ENCODE measurements at places on chromosomes 7 and 10.

DNA sequence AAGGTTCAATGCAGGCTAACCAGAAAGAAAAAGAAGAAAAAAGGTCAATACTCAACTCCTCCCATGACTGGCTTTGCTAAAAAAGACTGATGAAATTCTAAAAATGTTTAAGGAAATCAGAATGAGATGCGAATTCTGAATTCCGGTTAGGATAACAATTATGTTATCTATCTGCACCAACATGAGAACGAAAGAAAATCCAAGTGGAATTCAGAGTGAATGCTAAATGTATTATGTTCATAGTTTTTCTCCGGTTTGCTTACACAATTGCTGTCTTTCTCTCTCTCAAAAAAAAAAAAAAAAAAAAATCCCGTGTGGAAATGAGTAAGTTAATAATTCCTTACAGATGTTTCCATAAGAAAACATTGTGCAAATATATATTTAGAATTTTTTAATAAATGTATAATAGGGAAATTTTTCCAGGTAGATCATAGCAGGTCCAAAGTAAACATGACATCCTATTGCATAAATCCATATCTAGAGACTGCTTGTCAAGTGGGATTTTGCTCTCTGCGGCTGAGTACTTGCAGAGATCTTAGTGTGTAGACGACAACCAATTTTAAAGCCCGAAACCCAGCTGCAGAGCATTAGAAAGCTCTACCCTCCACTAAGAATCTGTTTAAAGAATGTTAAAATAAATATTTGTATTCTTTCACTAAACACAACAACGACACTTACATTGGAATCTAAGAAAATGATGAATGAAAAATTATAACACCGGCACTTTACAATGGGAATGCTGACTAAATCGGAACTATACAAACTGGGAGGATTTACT lies 104.0 kb downstream of the JAZF1 start:
- no peak for DNase-seq

DNA sequence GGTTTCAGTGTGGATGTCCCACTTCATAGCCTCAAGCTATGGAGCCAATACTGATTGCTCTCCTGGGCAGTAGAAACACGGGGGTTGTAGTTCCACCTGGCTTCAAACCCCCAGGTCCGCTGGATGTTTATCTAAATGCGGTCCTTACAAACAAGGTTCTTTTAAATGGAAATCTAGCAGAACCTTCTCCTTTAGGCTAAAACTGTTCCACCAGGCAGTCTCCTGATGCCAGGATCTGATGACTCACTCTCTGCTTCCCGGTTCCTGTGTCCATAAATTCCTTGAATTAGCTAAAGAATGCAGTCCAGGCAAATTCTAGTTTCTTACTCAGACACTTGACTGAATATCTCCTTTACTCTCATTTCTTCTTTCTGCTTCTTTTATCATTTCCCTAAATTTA lies 108.4 kb upstream of the FAM3C start:
- DNase-seq = peak; percentile 90

DNA sequence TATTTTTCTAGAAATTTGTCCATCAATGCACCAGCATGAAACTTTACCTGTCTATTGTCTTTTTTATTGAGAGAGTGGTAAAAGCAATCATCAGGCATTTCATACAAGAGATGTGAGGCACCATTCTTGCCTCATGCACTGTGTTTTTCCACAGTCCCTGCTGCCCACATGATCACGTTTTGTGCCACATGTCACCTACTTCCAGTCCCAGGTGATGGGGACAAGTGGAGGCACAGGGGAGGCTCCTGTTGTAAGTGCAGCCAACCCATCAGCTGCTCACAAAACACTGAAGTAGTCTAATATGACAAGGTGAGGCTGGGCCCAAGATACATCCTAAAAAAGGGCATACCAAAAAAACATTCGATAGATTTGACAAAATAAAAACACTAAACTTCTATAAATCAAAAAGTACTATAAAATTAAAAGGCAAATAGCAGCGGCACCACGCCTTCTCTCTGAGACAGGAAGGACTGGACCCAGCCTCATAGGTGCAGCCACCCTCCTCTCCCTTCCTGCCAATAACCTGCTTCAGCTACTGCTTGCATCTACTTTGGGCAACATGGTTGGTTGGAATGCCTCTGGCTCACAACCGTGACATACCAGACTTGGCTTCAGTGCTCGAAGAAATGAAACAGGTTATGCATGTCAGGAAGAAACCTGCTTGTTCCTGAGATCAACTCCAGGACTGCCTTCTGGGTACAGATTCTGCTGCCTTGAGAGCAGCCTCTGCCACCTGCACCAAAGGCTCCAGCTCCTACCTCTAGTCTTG lies 2.3 kb downstream of the ZC3HAV1L start:
- DNase-seq = no peak

DNA sequence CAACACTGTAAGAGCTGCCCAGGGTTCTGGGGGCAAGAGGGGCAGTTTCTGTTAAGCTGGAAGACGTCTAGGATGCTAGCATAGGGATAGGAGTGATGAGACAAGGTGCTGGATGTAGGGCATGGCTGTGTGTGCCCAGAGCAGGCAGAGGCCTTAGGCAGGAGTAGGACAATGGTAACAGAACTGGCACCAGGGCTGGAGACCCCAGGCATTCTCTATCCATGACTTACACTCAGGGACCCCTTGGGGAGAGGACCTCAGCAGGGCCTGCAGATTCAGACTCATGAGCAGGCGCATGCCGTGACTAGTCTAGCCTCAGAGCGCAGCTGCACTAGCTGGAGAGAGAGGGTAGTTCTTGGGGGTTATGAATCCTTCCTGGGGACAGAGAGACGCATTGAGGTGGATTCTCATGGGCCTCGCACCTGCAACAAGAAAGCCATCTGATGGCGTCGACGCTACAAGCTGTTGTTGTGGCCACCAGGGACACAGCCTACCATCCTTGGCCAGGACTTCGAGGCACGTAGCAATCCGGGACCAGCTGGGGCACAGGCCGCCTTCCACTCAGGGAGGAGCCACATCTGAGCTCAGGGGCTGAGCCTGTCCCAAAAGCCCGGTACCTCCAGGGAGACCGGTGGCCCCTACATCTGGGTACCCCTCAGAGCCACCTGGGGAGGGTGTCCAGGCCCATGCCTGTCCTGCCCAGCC lies 474.1 kb downstream of the PTPRN2 start:
- DNase-seq = no peak

DNA sequence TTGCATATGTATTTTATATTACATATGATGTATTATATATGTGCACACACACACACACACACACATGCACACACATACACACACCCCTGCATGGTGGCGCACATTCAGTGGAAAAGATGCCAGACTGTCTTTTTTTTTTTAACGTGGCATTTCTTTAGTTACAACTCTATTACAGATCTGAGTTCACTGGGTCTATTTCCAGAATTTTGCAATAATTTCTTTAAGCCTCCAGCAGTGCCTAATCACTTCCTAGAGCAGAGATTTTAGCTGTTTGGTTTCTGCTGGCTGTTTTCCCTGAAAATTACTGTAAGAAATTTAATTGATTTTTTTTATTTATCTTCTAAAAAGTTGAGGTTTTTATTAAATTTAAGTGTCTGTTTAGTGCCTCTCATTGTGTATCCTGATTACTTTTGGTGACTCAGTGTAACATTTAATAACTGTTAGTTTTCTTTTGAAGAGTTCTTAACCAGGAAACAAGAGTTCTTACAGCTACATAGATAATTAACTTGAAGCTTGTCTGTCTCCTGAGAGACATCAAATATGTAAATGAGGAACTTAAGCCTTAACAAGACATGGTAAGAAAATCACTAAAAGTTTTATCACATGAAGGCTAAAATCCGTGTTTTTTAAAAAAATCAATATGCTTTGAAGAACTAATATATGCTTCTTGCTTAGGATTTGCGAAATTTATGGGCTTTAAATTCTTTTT lies 232.0 kb downstream of the MDFIC start:
- no peak for DNase-seq

DNA sequence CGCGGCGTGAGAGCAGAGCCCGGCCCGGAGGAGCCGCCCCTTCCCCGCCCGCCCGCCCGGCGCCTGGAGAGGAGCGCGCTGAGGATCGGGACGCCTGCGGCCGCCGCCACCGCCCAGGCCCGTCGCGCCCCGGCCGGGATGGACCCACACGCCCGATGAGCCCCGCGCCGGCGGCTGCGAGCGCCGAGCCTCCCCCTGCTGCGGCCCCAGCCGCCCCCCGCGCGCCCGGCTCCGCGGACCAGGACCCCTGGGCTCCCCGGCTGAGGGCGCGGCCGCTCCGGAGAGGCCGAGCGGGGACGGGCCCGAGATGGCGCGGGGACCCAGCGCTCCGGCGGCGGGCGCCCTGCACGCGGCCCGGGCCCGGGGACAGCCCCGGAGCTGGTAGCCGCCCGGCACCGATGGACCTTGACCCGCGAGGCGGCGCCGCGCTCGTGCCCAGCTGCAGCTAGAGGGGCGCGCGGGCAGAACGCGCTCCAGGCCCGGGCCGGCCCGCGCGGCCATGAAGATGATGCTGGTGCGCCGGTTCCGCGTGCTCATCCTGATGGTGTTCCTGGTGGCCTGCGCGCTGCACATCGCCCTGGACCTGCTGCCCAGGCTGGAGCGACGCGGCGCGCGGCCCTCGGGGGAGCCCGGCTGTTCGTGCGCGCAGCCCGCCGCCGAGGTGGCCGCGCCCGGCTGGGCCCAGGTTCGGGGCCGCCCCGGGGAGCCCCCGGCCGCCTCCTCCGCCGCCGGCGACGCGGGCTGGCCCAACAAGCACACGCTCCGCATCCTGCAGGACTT lies 520 bp downstream of the FAM20C start:
- peak; percentile 6 for DNase-seq

DNA sequence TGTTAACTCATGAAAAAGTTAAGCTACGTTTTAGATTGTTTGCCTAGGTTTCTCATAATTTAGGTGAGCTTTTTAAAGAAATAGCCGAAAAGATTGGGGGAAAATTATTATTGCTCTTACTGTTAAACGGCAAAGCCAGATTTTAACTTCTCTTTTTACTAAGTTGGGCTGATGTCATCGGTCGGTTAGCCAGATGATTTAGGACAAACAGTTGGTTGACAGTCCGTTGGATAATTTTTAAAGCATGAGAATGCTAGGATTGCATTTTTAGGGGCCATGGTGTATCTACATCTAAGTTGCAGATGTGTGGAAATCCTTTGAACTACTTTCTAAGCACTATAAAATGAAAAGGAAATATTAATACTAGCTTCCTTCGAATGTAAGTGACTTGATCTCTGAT lies 280.9 kb upstream of the AKR1E2 start:
- DNase-seq = peak; percentile 16

All from AG08395 (cell line).